ENCODE measurements at places on chromosomes 13 and 19. TPM values are rescaled to one million over a fixed set of nuclear protein-coding genes. Genes with fewer than 3 reads are reported as not detected.

DNA sequence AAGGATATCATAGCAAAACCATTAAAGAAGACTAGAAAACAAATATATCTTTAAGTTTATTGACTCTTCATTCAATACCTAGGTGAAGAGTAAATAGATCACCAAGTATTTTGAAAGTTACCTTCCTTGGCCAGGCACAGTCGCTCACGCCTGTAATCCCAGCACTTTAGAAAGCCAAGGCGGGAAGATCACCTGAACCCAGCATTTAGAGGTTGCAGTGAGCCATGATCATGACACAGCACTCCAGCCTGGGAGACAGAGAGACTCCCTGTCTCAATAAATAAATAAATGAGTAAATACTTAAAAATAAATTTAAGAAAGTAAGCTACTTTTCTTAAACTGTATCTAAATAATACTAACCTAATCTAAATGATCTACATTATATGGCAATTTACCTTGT lies 8.9 kb upstream of the WBP4 start:
- DNase-seq: no peak

Gene KASH5
- total RNA-seq: not detected

GRCh38 chr19:3160219-3160618 lies 18.4 kb upstream of the S1PR4 start:
- DNase-seq: no peak

DNA sequence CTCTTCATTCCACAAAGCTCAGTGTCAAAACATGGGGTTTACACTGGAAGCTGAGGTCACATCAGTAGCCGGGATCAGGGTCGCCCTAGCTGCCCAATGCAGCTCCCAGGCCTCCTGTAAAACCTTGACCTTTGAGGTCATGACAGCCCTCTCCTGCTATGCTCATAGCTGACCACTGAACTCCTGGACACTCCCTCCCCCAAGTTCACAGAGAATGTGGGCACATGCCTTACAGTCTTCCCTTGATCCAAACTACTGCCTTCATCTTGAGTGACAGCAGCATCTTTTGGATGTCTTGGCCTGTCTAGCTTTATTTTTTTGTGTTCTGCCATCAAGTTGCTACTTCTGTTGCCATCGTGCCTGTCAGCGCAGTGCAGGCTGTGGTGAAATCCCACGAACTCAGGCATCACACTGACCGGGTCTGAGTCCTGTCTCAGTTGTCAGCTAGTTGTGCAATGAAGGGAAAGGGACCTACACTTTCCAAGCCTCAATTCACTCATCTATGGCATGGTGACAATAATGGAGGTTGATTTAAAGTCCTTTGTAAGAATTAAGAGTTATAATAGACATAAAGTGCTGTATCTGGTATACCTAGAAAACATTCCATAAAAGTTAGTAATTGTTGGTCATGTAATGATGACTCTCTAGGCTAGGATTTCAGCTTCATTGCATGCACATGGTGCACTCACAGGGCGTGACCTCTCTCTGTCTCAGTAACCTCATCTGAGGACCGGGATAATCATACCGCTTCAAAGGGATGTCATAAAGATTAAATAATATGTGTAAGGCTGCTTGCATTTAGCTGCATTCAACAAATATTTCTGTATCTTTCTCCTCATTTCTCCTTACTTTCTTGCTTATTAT lies 16.4 kb upstream of the ALOX5AP start:
- no peak for DNase-seq

Measured in osteocyte (in vitro differentiated cells).